Stimulated activated CD8-positive, alpha-beta memory T cell treated with anti-CD3 and anti-CD28 coated beads, Interleukin-4, amount 100 ng/mL, for 1 hour (primary cell): ENCODE measurements at places on chromosomes 6 and 20.

DNA sequence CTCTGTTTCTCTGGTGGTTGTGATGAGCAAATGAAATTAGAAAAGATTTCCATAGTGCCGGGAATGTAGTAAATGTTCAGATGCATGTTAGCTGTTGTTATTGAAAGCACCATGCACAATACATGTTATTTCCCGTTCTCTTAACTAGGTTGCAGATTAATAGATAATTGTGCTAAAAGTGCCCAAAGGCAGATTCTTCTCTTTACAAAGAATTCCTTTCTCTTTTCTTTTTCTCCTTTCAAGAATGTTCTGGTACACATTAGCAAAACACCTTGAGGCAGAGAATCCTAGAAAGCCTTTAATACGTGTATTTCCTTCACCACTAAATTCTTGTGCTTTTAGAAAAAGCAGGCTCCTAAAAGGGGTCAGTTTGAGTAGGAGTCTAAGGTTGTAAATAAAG lies 121.1 kb upstream of the ASF1A start:
- no peak for DNase-seq

DNA sequence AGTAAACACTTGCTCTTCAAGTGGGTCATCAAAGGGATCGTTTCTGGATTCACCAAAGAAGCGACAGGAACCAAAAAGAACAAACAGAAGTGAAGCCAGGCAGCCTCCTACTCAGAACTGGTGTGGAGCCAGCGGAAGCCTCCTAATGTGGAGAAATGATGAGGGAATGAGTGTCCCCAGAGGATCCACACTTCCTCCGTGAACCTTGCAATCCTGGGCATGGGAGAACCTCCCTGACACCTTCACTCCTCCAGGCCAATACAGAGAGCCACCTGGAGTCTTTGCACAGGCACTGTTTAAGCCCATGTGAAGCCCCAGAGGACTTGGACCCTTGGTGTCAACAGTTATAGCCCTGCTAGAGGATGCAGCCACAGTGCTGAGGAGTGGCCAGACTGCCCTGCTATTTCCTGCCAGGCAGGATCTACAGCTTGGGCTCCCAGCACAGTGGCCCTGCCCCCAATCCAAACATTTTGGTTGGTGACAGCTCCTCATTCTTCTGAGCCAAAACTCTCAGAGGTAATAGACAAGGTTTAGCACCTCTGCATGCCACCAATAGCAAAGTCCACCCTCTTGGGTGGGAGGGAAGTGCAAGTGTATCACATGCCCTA lies 23.2 kb upstream of the SERINC1 start:
- DNase-seq, result no peak

GRCh38 chr6:46136831-46137230 lies 7.0 kb downstream of the ENPP4 start:
- no peak for DNase-seq

GRCh38 chr20:63402860-63403220 lies 41.7 kb upstream of the CHRNA4 start:
- no peak for DNase-seq

DNA sequence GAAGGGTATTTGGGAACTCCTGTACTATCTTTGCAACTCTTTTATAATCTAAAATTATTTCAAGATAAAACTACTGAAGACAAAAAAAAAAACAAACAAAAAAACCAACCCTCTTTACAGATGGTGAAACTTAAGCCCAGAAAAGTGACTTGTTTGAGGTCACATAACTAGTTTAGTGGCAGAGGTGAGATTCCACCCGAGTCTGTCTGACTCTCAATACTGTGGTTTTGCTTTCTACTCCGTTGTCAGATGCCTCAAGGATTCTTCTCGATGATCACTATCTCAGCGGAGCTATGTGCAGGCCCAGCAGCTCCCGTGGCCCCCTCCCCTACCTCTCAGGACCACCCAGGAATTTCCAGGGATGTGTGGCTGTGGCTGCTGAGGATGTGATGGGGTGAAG lies 36.1 kb upstream of the KCNB1 start:
- DNase-seq, result no peak

DNA sequence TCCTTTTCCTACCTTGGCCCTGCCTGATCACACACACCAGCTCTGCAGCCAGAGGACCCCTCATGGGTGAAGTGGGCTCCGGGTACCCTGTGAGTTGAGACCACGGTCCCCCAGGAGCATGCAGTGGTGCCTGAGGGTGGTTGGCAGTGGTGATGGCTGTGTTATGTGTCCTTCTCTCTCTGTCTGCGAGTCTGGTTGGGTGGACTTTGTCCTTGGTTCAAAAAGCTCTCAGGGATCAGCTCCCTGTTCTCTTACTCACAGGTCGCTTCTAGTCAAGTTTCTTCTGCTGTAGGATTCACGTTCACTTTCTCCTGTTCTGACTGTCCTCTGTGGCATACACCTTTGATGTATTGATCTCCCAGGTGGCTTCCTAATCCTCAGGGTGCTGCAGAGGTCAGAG lies 84.6 kb downstream of the TXNDC5 start:
- DNase-seq, result no peak

- no peak for DNase-seq
Observed at GRCh38 chr20:38947931-38948362, 14.2 kb upstream of the DHX35 start.

DNA sequence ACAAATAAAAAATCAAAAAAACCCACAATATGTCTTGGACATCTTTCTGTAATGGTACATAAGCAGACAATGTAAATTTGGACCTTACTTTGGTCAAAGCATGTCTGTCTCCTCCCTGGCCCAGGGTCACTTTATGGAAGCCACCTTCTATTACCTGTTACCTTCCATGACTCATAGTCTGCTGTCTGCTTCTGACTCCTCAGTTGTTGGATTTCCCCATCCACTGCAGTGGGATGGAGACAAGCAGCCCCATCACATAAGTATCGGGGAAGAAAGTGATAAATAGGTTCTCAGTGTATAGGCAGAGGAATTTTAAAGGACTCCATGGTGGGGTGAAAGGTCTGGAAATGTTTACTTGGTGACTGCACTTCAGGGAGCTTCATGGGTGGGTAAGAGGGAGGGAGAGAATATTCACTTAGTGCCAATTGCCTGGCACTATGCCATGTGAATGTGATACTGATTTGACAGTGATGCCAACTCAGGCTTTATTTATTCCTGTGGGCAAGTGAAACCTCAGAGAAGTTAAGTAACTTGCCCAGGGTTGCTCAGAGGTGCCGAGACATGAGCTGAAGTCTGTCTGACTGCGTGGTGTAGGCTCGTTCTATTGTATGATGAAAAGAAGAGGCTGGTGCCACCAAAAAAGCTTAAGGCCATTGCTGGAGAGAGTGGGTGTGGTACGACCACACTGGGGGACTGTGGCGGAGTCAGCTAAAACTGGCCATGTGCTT lies 175.6 kb upstream of the RNF24 start:
- no peak for DNase-seq

GRCh38 chr6:142378138-142378875 lies 76.5 kb downstream of the ADGRG6 start:
- DNase-seq, result no peak

DNA sequence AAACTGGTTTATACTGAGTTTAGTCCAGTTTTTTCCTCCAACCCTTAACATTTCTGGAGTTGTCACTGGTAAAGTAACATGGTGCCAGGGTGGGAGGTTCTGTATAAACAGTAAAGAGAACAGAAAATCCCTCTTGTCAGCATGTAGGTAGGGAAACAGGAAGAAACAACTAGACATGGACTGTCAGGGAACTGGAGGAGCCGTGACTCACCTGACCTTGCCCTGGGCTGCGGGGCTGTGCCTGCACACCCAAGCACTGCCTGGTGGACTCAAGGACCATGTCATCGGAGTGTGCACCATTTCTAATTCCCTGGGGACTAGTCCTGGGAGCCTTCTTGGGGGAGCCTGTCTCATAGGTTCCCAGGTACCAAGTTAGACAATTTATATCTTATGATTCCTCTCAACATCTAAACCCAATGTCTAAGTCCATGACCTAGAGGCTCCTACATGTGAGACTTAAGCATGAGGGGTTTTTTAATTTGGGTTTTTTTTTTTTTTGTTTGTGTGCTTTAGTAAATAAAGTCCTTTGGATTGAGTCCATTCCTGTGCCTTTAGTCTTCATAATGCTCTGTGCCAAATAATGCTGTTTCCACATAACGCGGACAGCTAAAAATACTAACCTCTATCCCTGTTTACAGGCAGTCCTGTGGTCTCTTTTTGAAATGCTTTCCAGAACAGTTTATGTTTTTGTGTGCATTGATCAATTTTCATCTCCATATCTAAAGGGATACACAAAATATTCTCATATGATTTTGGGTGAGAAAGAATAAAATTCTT lies 136.9 kb upstream of the SUPT3H start:
- no peak for DNase-seq

DNA sequence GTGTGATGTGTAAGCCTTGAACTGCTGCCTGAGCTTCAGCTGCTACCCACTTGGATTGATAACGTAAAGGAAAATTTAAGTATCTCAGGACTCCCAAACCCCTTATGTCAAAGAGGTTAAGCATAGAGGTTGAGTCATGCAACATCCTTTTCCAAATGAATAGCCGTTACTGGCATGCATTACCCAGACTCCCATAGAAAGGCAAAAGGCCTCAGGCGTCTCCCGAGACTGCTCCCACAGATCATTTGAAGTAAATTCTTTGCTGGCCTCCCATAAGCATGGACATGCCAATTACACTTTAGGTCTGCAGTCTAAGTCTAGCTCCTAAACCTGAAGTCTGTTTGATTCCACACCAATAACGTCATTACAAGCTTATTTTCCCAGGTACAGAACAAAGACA lies 14.7 kb downstream of the IPCEF1 start:
- DNase-seq, result no peak

DNA sequence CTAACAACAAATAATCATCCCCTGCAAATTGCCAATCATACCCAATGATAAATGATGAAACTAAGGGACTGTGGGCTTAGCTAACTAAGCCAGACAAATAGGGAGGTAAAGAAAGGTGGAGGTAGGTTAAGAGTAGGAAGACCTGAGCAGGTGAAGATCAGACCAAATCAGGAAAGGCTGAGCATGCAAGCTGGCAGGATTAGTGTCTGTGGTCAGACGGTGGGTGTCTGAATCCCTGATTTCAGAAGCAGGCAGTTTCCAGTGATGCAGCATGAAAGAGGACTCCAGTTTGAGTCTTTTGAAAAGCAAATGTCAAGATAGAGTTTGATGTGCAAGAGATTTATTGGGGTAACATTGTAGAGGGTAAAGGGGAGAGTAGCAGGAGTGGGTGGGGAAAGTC lies 181.4 kb upstream of the MYLIP start:
- no peak for DNase-seq

GRCh38 chr6:153117986-153118879 lies 12.8 kb downstream of the RGS17 start:
- no peak for DNase-seq

- no peak for DNase-seq
Observed at GRCh38 chr20:8000796-8001195, 18.8 kb downstream of the TMX4 start.

- DNase-seq, result no peak
Observed at GRCh38 chr6:112701201-112701600, 354.1 kb downstream of the RFPL4B start.

GRCh38 chr6:36824253-36824652 lies 15.0 kb downstream of the CPNE5 start:
- no peak for DNase-seq

- DNase-seq, result no peak
Observed at GRCh38 chr6:114339706-114340105, 3.1 kb downstream of the HS3ST5 start.

- no peak for DNase-seq
Observed at GRCh38 chr20:54043076-54043967, 27.1 kb downstream of the BCAS1 start.

DNA sequence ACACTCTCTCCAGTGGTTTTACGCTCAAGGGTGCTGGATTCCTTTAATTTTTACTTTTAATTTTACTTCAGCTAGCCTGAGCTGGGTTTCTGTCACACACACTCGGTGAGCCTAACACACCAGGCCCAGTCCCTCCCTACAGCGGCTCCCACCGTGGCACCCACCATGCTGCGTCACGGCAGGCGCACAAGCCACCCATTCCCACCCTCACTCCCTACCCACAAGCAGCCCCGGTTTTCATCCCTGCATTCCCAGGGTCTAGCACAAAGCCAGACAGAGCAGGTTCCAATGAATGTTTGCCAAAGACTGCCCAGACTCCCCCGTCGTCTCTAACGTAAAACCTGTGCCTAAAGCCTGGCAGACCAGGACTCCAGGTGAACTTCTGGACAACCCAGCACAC lies 50.3 kb downstream of the MYH7B start:
- DNase-seq, result no peak

DNA sequence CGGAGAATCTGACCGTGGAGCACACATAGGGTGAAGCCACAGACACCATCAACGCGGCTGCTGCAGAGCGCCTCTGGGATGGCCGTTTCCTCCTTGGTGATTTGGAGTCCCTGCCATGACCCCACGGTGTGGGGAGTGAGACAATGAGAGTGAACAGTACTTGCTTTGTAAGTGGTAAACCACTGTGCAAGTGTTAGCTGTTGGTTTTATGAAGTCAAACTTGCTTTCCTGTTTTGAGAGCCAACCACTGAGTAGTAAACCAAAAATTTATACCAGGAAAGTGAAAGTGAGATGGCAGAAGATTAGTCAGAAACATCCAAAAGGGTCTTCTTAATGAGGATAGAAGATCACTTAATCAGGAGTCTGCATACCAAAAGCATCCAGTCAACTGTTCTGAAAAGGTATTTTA lies 160.7 kb downstream of the FOXC1 start:
- peak; percentile 5 for DNase-seq

- DNase-seq, result no peak
Observed at GRCh38 chr6:107161521-107161920, 46.2 kb upstream of the BEND3 start.

DNA sequence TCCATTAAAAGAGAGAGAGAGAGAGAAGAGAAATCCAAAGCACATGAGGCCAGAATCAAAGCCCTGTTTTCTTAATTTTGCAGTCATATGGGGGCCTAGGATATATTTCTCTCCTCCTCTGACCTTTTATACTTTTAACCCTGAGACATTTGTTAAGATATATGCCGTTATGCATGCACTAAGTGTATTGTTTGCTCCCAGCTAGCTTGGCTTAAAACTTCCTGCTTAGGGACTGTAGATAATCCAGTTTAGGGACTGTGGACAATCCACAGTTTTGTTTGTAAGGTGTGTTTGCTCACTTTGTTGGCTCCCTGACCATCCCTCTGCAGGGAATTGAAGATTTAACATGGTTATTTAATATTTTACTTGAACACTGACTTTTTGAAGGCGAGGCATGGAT lies 166.3 kb upstream of the TSHZ2 start:
- DNase-seq, result no peak

- DNase-seq, result no peak
Observed at GRCh38 chr20:17786221-17786718, 86.5 kb downstream of the BANF2 start.
